ENCODE measurements at places on chromosomes 13 and 19.

- no peak for DNase-seq
Measured at GRCh38 chr13:28557725-28558520, 63.0 kb upstream of the FLT1 start.

DNA sequence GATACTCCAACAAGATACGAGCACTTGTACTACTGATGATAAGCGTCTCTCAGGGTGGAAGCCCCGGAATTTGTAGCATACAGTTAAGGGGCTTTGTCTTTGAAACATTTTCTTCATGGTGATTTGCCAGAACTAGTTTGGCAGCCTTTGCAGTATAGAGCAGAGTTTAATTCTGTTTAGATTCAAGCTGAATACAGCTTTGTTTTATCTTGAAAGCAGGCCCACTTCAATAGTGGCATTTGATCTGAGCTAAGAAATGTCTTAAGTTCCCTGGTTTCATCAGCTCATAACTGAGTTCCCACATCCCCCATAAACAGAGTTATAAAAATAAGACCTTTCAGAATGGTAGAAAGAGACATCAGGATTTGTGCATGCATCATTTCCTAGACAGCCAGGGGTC lies 125.9 kb downstream of the MIPEP start:
- no peak for DNase-seq

DNA sequence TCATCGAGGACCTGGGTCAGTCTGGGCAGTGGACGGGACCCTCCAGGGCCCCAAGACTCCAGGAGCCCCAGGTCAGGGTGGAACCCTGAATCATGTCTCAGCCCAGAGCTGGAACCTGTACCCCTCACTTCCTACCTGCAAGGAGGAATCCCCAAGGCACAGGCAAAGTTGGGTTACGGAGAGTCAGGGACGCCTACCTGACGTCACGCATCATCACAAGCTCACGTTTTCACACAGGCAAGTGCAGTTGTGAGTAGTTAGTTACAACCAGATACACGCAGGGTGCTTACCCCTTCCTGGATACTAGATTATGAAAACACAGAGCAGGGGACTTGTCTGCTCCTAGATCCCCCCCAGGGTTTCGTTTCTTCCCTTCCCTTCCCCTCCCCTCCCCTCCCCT lies 1.9 kb downstream of the RETN start:
- no peak for DNase-seq

DNA sequence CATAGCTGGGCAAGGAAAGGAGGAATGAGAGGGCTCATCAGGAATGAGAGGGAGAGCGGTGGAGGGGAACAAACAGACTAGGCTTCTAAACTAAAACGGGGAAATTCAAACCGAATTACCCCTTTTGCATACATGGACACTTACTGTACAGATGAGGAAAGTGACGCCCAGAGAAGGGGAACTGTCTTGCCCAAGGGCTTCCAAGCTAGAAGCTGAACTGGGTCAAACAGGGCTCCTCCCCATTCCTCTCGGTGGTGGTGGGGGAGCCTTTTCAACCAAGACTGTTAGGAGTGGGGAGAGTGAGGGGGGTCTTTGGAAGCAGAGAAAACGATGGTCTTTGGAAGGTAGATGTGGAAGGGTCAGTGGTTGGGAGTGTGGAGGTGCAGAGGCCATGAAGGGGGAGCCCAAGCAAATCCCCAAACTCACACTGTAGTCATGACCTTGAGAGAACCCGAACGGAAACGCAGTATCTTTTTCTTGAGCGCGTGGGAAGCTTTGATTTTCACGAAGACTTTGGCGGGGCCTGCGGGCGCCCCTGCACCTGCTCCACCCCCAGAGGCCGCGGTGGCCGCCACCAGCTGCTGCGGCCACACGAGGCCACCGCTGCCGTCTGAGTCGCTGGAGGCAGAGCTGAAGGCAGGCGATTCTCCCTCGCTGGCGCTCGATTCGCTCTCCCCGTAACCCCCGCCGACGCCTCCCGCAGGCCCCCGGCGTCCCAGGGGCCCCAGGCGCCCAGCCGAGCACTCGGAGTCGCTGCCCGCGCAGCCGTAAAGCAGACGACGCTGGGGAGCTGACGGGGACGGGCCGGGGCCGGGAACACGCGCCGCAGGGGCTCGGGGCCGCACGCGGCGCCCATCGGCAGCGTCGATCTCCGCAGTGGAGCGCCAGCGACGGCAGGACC lies 12.3 kb upstream of the GNG8 start:
- no peak for DNase-seq

GRCh38 chr19:51766461-51766860 lies 5.5 kb downstream of the FPR2 start:
- DNase-seq: no peak

DNA sequence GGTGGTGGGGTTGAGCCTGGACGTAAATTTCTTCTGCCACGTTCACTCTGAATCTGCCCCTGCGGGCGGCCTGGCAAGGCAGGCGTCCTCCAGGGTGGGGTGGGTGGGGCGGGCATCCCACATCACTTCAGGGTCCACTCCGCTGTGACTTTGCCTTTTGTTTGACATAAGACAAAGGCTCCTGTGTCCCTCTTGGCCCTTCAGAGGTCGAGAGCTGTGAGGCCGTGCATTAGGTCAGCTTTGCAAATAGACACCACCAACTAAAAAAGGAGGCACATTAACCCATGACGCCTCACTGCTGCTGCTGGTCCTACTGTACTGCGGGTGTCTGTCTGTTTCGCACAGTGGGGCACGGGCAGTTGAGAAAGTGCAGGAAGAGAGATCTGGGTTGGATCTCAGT lies 10.5 kb upstream of the ZNF536 start:
- no peak for DNase-seq

DNA sequence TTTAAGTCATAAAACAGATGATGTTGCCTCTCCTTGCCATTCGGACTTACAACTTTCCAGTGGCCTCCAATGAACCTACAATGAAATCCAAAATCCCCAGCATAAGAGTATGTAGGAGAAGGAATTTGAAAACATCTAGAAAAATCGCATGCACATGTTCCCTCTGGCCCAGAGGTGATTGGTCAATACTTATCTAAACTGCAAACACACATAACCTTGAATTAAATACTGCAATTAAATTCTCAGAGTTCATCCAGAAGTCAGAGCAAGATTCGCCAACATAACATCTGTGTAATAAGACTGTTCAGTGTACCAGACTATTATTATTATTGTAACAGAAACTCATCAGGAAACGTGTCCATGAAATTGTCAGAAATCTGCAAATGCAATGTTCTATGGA lies 82.2 kb upstream of the USP29 start:
- DNase-seq: no peak

DNA sequence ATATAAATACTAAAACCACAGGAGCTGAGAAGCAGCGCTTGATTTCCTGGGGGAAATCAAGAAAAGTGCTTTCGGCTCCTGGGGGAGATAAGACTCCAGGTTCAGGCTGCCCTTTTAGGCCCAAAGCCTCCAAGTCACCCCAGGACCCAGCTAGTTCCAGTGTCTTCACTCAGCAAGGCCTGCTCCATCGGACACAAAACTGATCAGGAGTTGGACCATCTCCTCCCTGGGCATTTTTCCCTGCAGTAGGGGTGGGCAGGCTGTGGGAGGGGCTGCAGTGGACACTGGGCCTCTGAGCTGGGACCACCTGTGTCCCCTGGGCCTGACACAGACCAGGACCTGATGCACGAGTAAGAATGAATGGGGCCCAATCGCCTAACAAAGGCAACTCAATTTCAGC lies 15.2 kb downstream of the C19orf12 start:
- no peak for DNase-seq

GRCh38 chr19:49862391-49863253 lies 4.8 kb downstream of the PNKP start:
- no peak for DNase-seq

GRCh38 chr13:113152984-113153809 lies 5.3 kb upstream of the PROZ start:
- peak; percentile 83 for DNase-seq

DNA sequence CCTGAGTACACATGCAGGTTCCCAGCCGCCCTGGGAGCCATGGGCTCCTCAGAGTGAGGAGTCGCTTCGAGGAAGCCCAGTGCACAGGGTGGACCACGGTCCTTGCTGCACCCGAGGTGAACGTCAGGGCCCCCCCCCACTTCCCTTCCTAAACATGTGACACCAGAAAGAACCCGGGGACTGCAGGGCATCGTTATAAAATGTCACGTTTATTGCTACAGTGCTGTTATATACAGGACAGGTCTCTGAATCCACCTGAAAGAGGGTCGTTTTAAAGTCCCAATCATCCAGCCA lies 3.8 kb upstream of the UQCR11 start:
- no peak for DNase-seq

DNA sequence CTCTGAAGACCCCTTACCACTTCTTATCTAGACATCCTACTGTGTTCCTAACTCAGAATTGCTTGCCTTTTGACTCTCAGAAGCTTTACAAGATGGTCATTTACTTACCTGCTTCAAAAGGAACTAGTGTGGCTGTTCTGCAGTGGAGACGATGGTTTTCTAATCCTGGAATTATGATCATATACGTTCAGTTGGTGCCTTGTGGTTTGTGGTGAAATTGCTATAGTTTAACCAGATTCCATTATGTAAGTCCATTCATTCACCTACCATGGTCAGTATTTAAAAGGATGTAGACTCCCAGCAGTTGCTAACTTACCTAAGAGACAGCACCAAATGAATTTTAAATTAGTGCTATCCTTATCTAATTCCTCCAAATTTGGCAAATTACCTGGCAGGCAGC lies 210.9 kb downstream of the SHISA2 start:
- DNase-seq: no peak

DNA sequence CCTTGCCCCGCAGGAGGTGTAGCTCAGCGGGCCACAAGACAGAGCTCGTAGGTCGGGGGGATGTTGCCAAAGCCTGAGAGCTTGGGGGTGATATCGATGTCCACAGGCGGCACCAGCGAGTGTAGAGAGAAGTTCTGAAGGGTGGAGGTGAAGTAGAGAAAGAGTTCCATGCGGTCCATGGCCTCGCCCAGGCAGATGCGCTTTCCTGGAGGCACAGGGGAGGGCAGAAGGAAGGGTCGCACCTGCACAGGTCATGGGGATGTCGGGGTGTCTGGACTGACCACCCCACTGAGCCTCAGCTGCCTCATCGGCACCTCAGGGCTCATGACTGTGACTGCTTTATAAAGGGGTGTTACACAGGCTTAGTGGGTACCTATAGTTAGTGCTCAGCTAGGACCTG lies 37.8 kb upstream of the CYP2A13 start:
- no peak for DNase-seq

DNA sequence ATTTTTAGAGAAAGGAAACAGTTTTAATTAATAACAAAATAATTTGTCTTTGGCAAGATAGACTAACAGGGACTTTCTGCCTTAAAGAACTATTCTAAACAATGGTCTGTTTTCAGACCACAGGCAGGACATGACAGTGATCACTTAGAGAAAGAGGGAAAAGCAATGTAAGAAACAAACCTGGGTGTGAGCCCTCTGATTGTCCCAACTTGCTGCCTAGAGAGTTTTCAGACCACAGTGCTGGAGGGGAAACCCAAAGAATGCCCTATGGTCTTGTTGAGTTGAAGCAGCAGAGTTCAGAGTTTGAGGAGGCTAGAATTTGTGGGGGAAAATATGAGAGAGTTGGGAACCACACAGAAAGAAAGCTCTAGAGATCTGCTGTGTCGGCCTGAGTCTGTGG lies 38.1 kb downstream of the DGKH start:
- DNase-seq: no peak

DNA sequence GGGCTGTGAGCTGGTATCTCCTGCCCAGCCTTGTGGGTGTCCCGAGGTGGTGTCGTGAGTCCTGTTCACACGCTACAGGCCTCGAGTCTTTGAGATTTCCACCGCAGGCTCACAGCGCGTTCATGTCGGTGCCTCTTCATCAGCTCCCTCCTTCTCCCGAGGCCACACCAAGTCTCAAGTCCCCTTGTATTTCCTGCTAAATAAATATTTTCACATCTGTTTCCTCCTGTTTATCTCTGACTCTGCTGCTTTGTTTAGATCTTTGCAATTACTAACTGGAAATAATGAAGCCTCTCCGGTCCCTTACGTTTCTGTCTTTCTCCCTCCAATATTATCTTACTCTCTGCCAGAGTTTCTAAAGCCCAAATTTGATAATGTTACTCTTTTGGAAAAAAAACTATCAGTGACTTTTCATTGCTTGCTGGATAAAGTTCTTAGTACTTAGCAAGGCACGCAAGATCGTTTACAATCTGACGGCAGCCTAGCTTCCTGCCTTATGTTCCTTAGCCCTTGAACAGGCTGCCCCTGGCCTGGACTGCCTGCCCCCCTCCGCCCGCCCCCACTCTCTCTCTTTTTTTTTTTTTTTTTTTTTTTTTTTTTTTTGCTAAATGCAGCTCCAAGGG lies 130.5 kb upstream of the RNF113B start:
- no peak for DNase-seq

GRCh38 chr13:37968555-37968954 lies 99.0 kb upstream of the TRPC4 start:
- DNase-seq: no peak

DNA sequence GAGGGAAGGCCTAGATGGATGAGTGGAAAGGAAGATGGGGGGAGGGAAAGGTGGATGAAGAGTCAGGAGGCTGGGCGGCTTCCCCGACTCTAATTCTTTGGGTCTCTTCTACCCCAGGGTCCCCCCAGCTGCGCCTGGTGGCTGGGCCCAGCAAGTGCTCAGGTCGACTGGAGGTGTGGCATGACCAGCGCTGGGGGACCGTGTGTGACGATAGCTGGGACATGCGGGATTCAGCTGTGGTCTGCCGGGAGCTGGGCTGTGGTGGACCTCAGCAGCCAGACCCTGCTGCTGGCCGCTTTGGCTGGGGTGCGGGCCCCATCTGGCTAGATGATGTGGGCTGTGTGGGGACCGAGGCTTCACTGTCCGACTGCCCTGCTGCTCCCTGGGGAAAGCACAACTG lies 9.5 kb downstream of the SSC5D start:
- no peak for DNase-seq

DNA sequence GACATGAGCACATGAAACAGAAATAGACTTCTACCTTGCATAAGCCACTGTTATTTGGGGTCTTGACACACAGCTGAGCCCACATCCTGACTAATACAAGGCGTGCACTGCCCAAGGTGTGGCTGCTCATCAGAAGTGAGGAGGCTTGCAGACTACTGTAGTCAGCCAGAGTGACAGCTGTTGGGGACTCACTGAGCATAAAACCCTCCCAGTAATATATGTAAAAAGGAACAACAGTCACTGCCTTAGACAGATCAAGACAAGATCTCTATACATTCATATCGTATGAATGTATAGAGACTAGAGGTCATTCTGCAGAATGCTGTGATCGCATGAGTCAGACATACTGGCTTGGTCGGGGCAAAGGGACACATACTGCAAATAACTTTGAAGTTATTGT lies 4.1 kb upstream of the C1QTNF9B start:
- DNase-seq: no peak

DNA sequence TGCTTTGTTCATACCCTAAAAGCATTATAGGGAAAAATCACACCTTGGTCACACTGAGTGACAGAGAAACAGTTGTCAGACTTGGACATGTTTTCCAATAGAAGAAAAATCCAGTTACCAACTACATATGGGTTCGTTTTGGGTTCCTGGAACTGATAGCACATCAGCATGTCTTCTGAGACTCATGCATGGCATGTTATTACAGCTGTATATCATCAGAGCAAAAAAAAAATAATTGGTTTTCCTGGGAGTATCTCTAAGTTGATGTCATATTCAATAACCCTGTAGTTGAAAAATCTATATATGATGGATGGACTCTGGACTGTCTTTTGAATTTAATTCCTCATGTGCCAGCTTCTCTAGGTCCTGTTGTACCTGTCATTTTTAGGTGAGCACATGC lies 211.6 kb downstream of the DNAJC15 start:
- DNase-seq: no peak

GRCh38 chr19:10419646-10420443 lies 493 bp upstream of the PDE4A start:
- no peak for DNase-seq
